Ecto neural progenitor cell (in vitro differentiated cells): ENCODE measurements at places on chromosomes 2 and 18.

DNA sequence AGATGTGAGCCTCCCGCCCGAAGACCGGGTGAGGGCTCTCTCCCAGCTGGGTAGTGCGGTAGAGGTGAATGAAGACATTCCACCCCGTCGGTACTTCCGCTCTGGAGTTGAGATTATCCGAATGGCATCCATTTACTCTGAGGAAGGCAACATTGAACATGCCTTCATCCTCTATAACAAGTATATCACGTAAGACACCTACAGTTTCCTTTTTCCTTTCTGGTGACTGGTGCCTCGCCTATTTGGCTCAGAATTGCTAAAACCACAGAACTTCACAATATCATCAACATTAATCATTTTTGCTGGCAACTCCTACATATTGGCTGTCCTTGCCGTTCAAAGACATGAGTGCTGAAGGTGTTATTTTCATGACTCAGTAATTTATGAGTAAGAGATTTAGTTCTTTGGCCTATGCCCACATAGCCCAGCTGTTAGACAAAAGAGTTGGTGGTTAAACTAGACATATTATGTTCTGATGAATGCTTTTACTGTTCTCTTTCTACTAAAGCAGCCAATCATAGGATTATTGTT lies 2.2 kb downstream of the STAMBP start:
- no peak for DNase-seq

DNA sequence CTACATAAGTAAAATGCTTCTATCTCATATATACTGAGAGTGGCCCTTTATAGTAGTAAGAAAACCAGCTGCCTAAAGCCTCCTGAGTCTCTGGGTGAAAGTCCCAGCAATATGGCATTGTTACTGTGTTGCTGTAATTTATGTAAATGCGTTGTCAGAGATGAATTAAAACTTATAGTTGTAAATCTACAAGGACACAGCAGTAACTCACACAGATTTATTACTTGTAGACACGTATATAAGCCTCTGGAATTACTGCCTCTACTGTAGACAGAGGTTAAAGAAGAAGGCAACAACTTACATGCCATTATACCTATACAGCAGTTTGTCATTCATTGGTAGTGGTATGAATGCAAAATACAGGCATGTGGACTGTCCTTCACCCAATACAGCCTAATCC lies 169.1 kb upstream of the BOD1L2 start:
- no peak for DNase-seq

DNA sequence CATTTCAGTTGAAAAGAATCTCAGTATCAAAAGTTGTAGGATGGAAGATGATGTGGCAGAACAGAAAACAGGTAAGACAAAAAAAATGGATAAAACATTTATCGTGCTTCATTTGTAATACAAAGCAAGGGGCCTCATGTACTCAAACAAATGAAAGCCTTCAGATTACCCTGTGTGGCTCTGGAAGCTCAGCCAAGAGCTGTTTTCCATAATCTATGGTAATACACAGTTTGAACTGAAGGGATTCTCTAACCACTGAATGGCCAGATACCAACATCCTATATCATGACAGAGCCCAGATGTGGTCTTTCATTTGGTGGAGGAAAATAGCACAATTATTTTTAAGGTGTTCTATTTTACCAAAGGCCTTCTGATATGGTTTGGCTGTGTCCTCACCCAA lies 272.1 kb upstream of the RND3 start:
- DNase-seq: no peak

DNA sequence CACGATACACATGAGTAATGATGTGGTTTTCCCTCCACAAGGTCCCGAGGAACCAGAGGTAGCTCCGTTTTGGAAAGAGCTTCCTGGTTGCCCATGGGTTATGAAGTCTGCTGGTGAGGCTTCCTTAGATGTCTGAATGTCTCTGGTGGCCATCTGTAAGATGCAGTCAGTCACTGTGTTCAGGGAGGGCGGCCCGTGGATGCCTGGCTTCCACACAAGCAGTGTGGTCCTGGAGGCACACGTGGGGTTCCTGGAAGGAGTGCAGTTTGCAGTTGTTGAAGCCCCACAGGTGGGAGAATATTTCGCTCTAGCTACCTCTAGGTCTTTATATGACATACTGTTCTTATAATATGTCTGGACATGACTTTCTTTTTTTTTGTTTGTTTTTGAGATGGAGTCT lies 209.0 kb downstream of the FAM210A start:
- no peak for DNase-seq
